Panc1 (cell line): ENCODE measurements at places on chromosomes 12 and 14. TPM values are rescaled to one million over a fixed set of nuclear protein-coding genes. Genes with fewer than 3 reads are reported as not detected.

HCFC2 gene
- 8.5 TPM for total RNA-seq

PRH2 gene
- not detected for total RNA-seq

BMAL2 gene
- total RNA-seq = 43.9 TPM

PTPN6 gene
- total RNA-seq = 13.7 TPM

FSCB gene
- not detected for total RNA-seq

KRT73 gene
- not detected for total RNA-seq

KLRB1 gene
- total RNA-seq = not detected

KRT75 gene
- total RNA-seq = 0.15 TPM

SLC17A8 gene
- total RNA-seq = not detected

SLCO1B1 gene
- total RNA-seq = not detected

COX8C gene
- total RNA-seq = not detected

TMPO gene
- total RNA-seq = 124 TPM

ADAM20 gene
- total RNA-seq = 0.31 TPM

TNFAIP2 gene
- total RNA-seq = 491 TPM

GALNT8 gene
- total RNA-seq = not detected

AKAP3 gene
- total RNA-seq = 0.26 TPM

PTGR2 gene
- 17.1 TPM for total RNA-seq
